ENCODE measurements at places on chromosomes 11 and 22.

DNA sequence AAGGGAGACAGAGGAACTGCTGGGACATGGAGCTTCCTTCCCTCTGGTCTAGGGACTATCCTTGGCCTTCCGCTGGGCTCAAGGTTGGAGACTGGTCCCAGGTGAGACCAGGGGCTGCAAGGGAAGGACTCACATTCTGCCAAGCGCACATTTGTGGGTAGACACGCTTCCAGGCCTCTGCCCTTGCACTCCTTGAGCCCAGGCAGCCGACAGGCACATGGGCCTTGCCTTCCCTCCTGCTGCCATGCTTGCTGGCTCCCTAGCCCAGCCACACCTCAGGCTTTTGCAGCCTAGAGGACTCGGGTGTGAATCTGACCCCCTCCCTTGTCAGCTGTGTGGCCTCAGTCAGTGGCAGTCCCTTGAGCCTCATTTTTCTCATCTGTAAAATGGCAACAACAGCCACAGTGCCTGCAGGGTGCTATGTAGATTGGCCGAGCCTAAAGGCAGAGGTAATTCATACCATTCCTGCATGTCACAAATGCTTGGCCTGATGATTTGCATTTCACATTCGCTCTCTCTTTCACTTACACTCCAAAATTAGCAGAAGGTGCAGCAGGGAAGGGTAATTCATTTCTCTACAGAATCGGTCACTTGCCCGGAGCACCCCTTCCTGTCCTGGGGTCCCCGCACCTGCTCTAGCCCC, 57.6 kb upstream of the NECTIN1 start:
- no peak for DNase-seq

GRCh38 chr22:22938672-22939587, 51.3 kb downstream of the IGLL5 start:
- DNase-seq: no peak

GRCh38 chr22:39242595-39243438, 2.0 kb downstream of the PDGFB start:
- peak; percentile 51 for DNase-seq

- no peak for DNase-seq
Observed at GRCh38 chr11:35735411-35735810, 72.8 kb downstream of the TRIM44 start.

- peak; percentile 76 for DNase-seq
Observed at GRCh38 chr22:27405672-27406388, 395.7 kb downstream of the MN1 start.

DNA sequence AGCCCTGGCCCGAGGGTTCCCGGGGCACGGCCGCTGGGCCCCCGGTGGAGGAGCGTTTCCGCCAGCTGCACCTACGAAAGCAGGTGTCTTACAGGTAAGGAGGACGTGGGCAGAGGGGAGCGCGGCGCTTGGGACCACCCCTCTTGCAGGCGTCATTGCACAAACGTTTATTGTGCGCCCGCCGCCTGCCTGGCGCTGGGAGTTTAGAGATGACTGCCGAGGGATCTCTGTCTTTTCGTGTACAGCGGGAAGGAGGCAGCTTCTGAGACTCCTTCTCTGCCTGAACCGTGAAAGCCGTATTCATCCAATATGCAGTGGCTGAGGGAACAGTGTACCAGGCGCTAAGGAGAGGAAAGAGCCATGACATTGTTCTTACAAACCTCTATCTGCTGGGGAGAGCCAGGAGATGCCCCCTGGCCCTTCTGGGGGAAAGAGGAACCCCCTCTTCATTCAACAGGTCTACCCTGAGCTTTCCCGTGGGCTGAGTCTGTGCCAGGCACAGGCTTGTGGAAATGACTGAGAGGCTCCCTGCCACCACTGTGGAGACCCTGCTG, 13.8 kb upstream of the DGKZ start:
- DNase-seq: no peak

GRCh38 chr11:22432291-22433093, 94.3 kb downstream of the SLC17A6 start:
- peak; percentile 46 for DNase-seq

DNA sequence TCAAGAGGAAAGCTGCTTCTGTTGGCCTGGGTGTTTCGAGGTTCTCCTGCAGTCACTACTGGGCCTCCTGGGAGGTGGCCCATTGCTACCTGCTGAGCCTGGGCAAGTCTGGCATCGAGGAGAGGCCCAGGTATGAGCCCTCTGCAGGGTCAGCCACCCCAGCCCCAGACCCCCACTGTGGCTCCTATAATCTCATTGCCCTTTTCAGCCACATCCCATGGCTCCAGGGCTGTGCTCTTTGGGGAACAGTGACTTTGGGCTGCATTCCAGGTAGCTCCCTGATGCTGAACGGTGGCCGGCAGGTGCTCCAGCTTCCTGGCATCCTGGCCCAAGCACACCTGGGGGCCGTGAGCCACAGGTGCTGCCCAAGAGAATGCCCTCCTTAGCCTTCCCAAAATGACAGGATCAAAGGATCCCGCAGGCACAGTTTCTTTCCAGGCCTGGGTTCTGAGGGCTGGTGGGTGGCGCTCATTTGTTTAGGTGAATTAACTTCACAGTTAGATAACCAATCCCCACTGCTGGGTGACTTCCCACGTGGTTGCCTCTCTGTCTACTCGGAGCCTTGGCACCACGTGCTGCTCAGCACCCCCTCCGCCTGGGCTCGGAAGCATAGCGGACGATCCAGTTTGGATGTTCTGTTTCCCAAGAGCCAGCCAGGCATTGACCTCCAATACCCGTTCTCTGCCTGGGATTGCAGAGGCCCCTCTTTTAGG, 97.4 kb downstream of the BCR start:
- DNase-seq: no peak

DNA sequence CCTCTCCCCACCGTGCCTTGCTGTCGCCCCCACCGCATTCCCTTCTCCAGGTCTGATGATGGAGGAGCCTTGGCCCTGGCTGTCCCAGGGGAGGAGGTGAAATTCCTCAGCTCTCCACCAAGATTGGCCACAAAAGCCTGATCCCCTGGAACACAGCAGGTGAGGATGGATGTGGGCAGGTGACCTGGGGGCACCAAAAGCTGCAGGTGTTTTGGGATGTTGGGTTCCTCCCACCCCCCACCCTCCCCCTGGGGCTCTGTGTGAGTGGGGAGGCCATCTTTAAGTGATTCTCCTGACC, 639 bp downstream of the TRIOBP start:
- DNase-seq: no peak

- no peak for DNase-seq
Observed at GRCh38 chr11:117182551-117182935, 4.0 kb downstream of the SIDT2 start.

DNA sequence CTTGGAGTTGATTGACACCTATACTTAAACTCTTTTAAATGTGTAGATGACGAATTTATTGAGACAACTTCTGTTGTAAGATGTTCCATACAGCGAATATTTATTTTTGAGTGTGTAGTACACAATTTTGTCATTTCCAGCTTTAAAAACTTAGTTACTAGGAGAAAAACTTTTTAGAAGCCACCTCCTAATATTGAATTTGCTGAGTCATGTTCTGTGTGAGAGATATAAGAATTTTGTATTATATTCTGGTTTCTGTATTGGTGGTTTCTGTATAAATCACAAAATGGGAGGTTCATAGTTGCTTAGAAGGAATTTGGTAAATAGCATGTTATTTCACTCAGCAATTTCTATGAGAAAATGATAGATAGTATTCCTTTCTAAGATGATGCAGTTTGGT, 171.3 kb downstream of the WNT11 start:
- no peak for DNase-seq

GRCh38 chr11:95568281-95568680, 221.3 kb downstream of the FAM76B start:
- DNase-seq: no peak

- no peak for DNase-seq
Observed at GRCh38 chr22:41770715-41771468, 29.6 kb upstream of the CCDC134 start.

DNA sequence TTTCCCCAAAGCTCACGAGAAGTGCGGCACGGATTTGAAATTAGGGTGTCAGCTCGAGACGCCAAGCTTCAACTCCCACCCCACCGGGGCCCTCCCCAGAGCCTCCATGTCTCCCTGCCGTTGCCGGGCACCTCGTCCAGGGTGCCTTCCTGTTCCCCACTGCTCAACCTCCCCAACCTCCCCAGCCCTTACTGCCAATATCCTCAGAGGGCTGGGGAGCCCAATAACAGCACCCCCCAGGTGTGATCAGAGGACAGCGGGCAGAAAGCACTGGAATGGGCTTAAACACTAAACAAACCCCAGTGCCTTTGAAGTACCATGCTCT, 1336.4 kb downstream of the TBC1D22A start:
- no peak for DNase-seq

DNA sequence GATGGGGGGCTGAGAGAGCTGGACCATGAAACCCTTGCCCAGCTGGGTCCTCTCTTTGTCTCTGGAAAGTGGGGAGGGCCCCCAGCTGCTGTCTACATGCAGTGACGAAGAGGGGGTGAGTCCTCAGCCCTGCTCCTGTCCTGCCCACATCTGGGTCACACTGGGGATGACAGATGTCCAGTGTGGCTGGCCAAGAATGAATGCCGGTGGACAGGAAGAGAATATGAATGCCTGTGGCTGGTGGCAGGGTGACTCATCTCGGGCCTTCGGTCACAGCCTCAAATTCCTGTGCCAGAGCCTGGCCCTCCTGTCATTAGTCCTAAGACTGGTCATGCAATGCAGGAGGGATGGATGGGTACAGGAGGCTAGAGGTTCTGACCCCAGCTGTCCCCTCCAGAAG, 2.2 kb upstream of the PNPLA3 start:
- no peak for DNase-seq

DNA sequence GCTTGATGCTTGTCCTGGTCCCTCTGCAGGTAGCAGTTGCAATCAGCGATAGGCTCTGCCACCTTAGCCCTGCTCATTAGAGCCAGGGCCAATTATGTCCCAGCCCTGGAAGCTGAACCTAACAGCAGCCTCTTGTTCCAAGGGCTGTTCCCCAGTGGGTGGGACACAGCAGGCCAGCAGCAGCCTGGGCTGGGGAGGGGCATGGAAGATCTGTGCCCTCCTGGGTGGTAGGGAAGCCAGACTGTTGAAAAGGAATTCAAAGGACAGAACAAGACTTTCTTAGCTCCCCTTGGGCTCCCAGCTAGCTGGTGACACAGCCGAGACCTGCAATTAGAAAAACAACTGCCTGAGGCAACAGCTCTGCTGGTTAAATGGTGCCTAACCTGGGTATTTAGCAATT, 17.4 kb downstream of the DRD2 start:
- no peak for DNase-seq

DNA sequence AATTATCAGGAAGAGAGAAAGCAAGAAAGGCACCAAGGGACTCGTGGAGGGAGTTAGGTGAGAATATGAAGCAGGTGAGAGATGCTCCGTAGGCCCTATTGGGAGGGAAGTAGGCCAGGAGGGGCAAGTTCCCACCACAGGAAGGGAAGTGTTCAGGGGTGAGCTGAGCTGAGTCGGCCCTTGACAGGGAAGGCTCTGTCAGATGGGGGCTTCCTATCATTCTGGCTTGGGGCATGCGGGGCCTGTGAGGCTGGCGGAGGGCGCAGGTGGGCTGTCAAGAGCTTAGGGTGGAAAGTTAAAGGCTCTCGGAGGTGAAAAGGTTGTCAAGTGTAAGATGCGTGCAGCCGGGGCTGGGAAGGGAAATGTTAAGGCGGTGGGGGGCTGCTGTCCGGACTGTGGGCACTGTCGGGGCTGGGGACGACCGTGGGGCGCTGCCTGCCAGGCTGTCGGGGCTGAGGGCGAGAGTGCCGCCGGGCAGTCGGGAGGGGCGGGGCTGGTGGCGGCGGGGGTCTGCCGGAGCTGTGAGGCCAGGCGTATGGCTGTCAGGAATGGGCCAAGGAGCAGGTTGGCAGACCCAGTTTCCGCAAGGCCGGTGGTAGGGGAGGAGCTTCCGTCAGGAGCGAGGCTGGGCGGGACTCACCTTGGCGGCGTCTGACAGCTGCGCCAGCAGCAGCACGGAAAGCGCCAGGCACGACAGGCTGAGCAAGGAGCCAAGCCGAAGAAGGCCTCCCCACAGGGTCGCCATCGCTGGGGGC, 496 bp downstream of the TMEM9B start:
- DNase-seq: peak; percentile 84

DNA sequence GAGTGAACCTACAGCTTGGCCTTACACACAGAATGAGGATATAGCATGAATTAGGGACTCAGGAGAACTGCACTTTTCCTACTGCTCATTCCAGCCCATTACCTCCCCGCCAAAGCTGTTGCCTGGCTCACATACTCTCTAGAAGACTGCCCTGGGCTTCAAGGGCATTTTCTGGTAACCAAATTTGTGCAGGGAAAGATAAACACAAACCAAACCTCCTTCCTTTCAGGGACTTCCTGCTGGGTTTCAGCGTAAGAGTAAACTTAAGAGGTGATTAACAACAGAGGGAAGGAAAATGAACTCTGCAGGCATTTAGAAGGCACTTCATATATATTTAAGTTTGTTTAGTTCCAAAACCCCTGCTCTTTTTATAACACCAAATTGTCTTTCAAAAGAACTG, 194.9 kb downstream of the SWAP70 start:
- no peak for DNase-seq

DNA sequence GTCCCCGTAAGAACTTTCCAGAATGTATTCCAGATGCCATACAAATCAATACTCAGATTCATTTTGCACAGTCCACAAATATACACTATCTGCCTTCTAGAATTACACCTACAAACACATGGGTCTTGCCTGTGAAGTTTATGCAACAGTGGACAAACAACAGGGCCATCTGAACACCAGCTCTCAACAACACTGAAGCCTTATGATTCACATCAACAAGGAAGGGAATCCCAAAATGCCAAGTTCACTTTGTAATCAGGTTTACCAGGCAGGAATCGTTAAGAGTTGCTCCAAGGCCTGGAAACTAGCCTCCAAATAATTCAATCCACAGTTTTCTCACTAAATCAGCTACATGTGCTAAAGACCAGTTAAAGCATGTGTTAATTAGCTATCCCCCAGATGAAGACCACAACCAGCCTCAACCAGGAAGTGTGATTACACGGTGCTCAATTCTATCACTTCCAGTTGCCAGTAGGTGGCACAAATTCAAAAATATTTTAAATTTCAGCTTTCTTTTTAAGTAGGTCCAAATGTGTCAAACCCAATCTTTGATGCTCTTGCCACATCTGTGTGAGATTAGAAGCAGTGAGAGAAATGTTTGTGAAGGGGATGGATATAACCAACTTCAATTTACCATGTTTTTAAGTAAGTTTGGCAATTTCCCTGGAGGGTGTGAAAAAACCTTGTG, 139.1 kb upstream of the BDNF start:
- DNase-seq: no peak

DNA sequence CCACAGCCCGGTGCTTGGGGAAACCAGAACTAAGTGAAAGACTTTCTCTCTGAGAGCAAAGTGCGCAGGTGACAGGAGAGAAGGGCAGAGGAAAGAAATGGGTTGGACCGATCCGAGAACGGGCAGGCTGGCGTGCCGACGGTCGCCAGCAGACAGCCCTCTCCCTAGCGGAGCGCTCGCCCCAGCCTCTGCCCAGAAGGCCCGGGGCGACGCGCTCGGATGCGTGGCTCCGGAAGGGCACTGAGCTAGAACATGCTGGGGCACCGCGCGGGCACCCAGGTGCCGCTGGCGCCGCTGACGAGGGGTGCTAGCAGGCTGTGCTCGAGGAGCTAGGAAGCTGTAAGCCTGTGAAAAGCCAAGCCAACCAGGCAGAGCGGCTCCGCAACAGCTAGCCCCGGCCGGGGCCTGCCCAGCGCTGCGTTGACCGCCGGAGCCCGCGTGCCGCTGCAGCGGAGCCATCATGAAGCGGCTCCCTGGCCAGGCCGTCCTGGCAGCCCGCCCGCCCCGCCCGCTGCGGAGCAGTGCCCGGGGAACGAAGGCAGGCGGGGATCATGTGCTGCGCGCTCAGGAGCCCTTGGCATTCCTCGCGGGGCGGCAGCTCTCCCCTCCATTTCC, 22.1 kb upstream of the RRAS2 start:
- peak; percentile 90 for DNase-seq

- peak; percentile 18 for DNase-seq
Observed at GRCh38 chr22:50727678-50728522, 10.1 kb upstream of the ACR start.

GRCh38 chr11:79208126-79208525, 232.7 kb downstream of the TENM4 start:
- no peak for DNase-seq
